Choroid plexus epithelial cell (primary cell): ENCODE measurements at places on chromosomes 3 and 15.

- DNase-seq = no peak
Measured at GRCh38 chr3:129663930-129664646, 57.6 kb upstream of the PLXND1 start.

DNA sequence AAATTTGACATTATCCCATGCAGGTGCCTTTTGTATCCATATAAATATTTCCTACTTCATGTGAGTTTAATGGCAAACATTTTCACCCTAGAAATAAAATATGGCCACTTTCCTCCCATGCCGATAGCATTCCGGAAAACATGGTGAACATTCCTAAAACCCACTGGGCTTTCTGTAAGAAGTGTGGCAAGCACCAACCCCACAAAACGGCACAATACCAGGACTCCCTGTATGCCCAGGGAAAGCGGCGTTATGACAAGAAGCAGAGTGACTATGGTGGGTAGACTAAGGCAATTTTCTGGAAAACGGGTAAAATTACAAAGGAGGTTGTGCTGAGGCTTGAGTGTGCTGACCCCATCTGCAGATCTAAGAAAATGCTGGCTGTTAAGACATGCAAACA is 7.6 kb downstream of the ANXA2 start:
- DNase-seq = peak; percentile 14

- peak; percentile 2 for DNase-seq
Measured at GRCh38 chr3:9074079-9074478, 110.8 kb upstream of the RAD18 start.

GRCh38 chr3:32449691-32450090 is 53.0 kb downstream of the CMTM6 start:
- no peak for DNase-seq

GRCh38 chr3:125316246-125316645 is 58.9 kb downstream of the ZNF148 start:
- no peak for DNase-seq

GRCh38 chr15:82231842-82232241 is 30.7 kb downstream of the EFL1 start:
- DNase-seq = no peak

DNA sequence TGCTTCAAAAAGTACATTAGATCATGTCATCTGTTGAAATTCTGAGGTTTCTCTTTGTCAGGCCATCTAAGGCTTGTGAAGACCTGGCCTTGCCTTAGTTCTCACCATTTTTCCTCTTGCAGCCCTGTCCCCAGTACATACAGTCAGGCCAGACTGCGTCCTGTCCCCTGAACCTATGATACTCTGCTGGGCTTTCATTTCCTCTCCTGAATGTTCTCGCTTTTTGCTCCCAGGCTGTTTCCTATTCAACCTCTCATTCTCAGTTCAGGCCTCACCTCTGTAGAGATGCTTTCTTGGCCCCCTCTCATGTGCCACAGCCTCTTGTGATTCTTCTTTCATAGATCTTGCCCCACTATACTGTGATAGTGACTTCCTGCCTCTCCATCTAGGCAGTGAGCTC is 648.8 kb upstream of the KCNMB2 start:
- no peak for DNase-seq

DNA sequence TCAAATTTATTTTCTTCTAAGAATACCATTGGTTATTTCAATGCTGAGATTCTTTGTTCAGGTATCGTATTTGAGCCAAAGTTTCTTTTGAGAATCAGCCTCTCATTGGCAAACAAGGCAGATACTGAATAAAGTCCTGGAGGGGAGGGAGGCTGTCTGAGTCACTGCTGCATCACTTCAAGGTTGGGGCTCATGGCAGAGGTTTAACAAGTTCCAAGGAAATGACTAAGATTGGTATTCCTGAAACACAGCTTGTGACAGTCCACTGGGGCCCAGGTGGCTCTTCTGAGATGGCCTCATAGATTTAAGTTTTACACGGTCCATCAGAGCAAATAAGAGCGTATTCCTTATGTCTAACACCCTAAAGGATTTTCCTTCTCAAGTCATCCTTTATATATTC is 213.8 kb upstream of the STAC start:
- DNase-seq = peak; percentile 21

GRCh38 chr15:91853948-91854638 is 585 bp downstream of the SLCO3A1 start:
- DNase-seq = no peak

- DNase-seq = no peak
Measured at GRCh38 chr3:191361456-191361855, 31.1 kb upstream of the UTS2B start.

GRCh38 chr3:37945156-37945806 is 45.3 kb upstream of the VILL start:
- DNase-seq = no peak

DNA sequence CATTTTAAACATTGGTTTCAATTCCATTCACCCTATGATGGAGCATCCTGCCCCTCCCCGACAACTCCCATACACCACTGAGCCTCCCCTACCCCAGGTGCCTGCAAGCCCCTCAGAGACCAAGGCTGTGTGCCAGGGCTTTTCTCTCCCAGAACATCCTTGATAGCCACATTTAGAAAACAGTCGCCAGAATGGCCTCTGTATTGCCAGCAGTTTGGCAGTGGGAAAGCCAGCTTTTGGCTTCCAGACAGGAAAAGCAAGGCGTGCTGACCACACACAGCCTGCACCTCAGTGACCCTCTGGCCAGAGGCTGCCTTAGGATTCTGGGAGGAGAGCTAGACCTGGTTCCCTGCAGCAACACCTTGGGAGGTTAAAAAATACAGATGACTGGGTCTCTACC is 18.2 kb upstream of the HRH1 start:
- peak; percentile 40 for DNase-seq

GRCh38 chr3:66480666-66481065 is 20.2 kb downstream of the LRIG1 start:
- no peak for DNase-seq

- no peak for DNase-seq
Measured at GRCh38 chr3:147701195-147701594, 292.0 kb downstream of the ZIC1 start.

DNA sequence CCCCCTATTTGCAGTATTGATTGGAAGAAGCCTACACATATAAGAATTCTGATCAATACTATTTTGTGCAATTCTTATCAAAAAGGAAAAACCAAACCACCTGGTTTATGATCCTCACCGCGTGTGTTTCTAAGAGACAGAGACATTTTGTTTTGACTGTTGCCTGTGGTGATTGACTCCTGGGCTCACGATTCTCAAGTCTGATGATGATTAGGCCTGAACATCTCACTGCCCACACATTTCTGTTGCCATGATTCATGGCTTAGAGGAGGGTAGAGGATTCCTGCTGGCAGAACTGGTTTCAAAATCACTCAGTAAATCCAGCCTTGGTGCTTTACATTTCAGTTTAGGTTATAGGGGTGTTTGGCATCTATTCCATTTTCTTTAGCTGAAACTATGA is 88.3 kb upstream of the UBE3A start:
- DNase-seq = no peak

DNA sequence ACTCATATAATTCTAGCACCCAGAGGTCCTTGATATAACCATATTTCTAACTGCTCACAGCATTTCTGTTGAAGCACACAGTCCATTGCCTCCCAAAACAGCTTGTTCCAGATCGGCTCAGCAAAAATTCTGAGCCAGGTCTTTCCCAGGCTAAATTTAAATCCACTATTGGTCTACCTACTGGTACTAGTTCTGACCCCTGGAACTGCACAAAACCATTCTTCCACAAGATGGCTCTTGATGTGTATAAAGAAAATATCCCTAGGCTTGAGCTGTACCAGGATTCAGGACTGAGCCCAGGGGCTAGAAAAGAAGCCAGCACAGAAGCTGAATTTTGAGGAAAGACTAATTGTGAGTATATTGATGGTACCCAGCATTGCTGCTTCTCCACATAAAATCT is 75.4 kb upstream of the ABHD17C start:
- DNase-seq = peak; percentile 73

GRCh38 chr15:66704803-66705153 is 2.7 kb downstream of the SMAD6 start:
- no peak for DNase-seq

GRCh38 chr15:63054985-63055384 is 12.4 kb downstream of the TPM1 start:
- DNase-seq = no peak

GRCh38 chr15:101120987-101121386 is 130.9 kb downstream of the CHSY1 start:
- DNase-seq = no peak

DNA sequence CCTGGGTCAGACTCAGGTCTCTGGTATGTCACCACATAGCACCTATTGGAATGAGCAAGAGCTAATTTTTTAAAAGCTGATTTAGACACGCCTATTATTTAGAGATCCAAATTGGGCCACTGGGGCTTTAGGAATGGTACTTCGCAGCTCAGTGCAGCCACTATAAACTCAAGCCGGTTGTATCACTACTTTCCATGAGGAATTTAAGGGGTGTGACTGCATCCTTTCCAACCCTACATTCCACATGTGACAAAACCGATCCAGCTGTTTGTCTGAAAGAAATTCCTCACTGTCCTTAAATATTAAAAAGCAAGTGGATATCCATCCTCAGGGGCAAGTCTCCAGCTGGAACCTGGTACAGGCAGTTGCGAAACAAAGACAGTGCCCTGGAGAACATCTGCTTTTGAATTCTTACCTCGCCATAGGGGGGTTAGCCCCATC is 12.8 kb downstream of the VGLL3 start:
- DNase-seq = no peak
